ENCODE measurements at places on chromosomes 7 and 10. TPM values are rescaled to one million over a fixed set of nuclear protein-coding genes. Genes with fewer than 3 reads are reported as not detected.

The TMEM106B gene
- 49.3 TPM for total RNA-seq

DNA sequence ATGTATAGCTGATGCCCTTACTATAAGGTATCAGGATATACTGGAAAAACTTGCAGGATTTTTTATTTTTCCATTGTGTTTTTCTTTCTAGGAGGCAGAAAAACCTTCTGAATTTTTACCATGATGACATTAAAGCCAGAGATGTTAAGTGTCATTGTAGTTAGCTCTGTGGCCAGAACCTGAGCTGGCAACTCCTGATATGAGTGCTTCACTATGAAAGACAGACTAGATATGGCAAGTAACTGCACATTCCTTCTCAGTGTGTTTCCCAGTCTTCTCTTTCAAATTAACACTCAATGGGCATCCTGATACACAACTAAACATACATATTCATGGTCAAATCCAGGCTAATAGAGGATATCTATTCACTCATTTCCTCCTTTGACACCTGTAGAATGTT is 166.2 kb downstream of the CTTNBP2 start:
- no peaks in the 10 kb centered on the region for H3K27me3 ChIP-seq
- no peak overlapping the region for H3K27ac ChIP-seq
- H3K4me1 ChIP-seq, result no peaks in the 10 kb centered on the region
- H3K36me3 ChIP-seq, result peaks cover 17% of the 10 kb centered on the region
- no peak overlapping the region for H3K4me3 ChIP-seq

DNA sequence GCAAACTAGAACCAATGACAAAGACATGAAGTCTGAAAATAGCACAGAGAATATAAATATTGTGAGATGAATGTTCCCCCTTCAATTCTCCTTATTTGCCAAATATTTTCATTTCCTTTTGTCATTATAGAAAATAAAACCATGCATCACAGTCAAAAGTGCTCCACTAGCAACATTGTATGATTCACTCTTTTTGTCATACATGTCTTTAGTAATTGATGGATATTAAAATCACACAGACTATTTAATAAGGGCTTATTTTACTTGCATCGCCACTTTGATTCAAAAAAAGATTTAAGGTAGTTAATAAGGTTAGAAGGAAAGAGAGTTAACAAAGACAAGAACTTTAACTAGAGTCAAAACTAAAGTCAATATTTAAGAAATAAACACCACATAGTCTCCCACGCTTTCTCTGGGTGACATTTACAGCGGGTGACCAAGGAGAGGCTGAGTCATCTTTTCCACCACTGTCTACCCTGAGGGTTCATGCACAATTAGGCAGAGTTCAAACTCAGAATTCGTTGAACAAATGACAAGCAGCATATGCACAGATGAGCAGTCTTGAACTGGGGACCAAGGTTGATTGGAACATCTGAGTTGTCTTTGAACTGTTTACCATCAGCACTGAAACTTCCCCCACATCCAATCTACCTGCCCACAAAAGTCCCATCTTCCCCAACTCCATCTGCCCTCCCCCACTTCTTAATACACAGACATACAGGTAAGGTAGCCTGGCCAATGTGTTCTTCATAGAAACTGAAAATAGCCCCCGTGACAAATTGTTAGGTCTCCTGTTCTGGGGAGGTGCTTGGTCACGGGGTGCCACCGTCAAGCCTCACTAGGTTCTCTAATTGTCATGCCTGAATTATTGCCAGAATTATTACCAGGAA is 42.5 kb downstream of the C7orf25 start:
- H3K27me3 ChIP-seq, result no peaks in the 10 kb centered on the region
- no peak for DNase-seq
- H3K27ac ChIP-seq, result no peak overlapping the region
- H3K4me1 ChIP-seq, result peaks cover 6% of the 10 kb centered on the region
- H3K36me3 ChIP-seq, result no peaks in the 10 kb centered on the region

The MASTL gene
- total RNA-seq, result 16.8 TPM

- no peak for DNase-seq
- no peaks in the 10 kb centered on the region for H3K27me3 ChIP-seq
- H3K36me3 ChIP-seq, result no peaks in the 10 kb centered on the region
- no peak overlapping the region for H3K27ac ChIP-seq
Measured at GRCh38 chr7:109735881-109736280, 1166.2 kb downstream of the DNAJB9 start.

All from type B pancreatic cell (in vitro differentiated cells).